ENCODE measurements at places on chromosomes 5 and 9.

DNA sequence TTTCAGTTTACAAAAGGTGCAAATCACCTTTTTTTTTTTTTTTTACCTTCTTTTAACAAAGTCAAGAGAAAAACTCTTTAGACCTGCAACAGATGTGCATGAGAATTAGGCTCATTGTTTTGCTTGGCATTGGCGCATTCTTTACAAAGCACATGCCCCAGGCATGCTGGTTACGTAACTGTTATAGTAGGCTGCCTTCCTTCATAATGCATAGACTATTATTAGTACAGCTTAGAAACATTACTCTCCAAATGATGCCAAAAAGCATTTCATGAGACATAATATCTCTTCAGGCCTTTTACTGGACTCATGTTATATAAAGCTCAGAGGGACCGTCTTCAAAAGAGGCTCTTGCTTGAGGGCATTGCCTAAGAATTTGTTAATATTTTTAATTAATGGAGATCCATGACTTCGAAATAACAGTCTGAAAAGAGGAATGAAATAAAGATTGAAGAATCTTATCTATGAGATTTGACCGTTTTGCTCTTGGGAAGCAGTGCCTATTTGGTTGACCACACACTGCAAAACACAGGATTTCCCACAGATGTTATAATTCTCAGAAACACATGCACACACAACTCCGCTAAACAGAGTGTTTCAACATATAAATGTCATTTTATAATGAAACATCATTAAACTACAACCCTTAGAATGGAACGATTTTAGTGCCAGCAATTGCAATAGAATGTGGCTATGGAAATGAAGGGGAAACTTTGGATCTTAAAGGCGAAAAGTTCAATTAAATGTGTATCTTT, 478.7 kb downstream of the PRR16 start:
- no peak for DNase-seq

- no peak for DNase-seq
Observed at GRCh38 chr5:60066502-60066901, 173.0 kb upstream of the PDE4D start.

GRCh38 chr9:37952731-37953130, 48.8 kb upstream of the SLC25A51 start:
- no peak for DNase-seq

- no peak for DNase-seq
Observed at GRCh38 chr5:23522553-23522952, 15.1 kb downstream of the PRDM9 start.

DNA sequence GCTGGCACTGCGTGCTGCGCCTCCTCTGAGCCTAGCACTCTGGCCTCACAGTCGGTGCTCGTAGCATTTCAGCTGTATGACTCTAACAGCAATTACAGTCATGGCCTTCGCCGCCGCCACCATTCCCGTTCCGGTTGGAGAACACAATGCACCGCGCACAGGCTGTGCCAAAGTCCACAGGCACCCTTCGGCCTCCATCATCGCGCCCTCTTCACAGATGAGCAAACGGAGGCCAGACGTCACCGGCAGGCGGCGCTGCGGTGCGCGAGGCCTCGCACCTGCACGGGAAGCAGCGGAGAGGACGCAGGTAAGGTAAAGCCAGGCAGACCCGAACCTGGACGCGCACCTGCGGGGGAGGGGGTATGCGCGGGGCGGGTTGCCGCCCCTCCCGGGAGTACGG, 128.9 kb downstream of the BARX1 start:
- peak; percentile 25 for DNase-seq

GRCh38 chr5:82513738-82514137, 235.6 kb upstream of the RPS23 start:
- no peak for DNase-seq
